ENCODE measurements at places on chromosomes 5 and 9.

DNA sequence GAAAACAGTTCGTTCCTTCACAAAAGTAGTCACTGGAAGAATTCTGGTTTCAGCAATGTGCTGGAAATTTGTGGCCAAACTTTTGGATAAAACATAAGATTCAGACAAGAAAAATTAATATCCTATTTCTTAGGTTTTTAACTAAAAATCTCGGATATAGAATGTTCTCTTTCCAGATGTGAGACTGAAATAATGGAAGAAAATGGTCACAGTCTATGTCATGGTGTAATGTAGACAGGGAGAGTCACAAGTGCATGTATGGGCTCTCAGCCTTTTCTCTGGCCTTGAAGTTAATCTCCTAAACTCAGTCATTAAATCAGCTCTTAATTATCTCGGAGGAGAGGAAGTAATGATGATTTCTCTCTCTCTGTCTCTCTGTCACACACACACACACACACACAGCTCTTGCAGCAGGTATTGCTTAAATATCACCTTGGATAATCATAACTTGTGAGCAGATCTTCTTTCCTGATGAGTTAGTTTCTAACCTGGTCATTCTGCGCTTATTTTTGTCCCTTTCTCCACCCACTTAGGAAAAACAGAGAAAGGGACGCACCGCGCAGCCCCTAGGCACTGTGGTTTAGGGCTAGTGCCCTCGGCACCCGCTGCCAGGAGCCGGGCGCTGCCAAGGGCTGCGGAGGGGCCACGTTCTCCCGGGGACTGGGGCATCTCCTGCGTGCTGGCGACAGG is 672 bp upstream of the ITGA2 start:
- no peak for DNase-seq

DNA sequence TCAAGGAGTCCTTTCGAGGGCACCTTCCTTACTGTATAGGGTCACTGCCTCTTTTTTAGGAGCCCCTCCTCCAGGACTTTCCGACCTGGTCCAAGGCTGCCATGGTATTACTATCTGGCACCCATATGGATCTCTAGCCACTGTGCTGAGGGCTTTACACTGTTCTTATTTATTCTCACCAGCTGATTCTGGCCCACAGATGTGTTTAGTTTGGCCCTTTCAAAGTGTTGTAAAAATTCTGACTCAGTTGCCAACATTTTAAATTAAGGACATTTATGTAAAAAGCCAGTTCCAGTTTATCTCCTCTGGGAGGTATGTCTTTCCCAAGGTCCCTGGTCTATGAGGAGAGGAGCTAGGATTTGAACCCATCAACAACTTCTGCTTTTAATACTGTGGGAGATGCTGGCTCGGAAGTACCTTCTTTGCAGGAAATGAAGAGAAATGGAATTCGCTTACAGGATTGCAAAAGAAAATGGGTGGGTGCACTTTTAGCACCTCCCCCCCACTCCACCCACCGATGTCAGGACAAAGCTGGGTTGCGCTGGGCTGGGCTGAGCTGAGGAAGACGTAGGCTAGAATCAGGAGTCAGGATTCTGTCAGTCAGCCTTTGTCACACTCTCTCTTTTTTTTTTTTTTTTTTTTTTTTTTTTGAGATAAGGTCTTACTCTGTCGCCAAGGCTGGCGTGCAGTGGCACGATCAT is 7.8 kb downstream of the JADE2 start:
- DNase-seq = no peak

GRCh38 chr5:160628619-160628968 is 206.9 kb downstream of the PTTG1 start:
- DNase-seq = no peak

DNA sequence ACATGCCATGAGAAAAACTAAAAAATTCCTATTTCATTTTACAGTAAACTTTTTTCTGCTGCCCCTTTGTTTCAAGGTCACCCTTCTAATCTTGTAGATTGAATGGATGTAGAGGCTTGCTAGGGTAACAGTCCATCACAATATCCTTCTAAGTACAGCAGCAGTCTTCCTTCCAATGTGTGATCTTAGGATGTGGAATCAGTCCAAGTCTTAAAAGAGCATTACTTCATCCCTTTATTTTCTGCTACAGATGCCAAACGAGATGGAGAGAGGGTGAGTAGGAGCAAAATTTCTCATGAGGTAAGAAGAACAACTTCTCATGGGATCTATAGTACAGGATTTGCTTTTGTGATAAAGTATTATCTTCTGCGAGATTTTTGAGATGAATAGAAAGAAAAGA is 704 bp upstream of the IL33 start:
- no peak for DNase-seq

DNA sequence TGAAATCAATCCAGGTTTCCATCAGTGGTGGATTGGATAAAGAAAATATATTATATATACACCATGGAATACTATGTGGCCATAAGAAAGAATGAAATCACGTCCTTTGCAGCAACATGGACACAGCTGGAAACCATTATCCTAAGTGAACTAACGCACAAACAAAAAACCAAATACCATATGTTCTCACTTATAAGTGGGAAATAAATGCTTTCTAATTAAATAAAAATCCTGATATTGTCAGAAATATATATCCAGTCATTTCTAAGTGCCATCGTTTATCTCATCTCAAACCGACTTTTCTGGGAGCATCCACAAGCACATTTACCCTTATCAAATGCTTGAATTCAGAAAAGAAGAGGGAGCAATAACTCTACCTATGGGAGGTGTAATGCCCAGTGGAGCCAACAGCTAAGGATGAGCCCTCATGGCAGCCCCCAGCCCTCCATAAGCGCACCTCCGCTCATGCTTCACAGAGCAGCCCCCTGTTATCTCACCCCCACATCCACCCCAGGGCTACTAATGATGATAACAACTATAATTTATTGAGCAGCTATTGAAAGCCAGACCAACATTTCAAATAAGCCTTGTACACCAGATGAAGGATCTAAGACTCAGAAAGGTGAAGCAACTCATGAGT is 101.7 kb upstream of the SPOCK1 start:
- no peak for DNase-seq

- no peak for DNase-seq
Measured at GRCh38 chr5:42828671-42829070, 17.0 kb upstream of the SELENOP start.

GRCh38 chr5:130727830-130728229 is 437.2 kb downstream of the HINT1 start:
- DNase-seq = no peak

- no peak for DNase-seq
Measured at GRCh38 chr9:91698266-91698665, 251.8 kb downstream of the ROR2 start.

DNA sequence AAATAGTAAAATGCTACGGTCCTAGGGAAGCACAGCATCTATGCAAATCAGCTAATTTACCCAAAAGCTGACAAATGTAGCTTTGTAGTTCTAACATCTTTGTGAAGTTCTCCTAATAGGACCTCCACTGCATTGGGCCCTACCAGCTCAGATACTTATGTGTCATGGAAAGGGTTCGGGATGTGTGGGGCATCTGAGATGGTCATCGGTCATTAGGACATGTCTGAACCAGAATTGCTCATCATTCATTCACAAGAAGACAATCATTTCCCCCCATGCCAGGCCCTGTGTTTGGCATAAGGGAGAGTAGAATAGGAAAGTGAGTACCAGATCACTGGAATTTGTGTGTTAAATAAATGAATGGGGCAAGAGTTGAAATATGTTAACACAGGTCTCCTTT is 35.7 kb downstream of the PWWP2A start:
- no peak for DNase-seq

GRCh38 chr9:6356904-6357303 is 28.7 kb downstream of the TPD52L3 start:
- DNase-seq = no peak

DNA sequence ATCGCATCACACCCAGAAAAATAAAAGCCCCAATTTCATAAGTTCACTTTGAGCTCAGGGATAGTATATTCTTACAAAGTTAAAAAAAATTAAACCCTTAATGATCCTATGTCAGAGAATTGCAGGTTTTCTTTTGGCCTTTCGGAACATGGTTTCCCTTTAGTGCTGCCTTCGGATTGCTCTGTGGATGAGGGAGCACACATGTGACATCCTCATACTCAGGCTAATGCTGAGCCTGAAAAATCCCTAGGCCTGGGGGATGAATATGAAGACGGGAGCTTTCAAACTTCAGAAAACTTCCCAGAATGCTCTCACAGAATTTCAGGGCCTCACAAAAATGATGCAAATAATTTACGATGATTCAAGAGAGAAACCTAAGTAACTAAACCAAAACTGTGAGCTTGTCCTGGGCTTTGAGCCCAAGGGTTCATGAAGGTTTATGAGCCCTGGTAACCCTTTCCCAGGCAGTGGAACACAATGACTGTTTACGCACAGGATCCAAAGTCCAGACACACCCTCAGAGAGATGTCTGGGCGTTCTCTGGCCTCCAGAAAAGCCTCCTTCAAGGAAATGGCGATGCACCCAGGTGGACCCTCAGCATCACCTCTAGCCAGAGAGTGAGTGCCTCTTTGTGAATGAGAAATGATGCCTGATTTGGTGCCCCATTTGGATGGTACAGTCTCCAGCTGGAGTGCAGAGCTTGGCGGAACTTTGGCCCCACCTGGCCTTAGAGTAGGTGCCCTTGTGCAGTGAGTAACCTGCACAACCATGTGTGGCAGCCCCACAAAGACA is 145.4 kb downstream of the ENTREP1 start:
- no peak for DNase-seq

GRCh38 chr9:69822116-69822750 is 1.6 kb downstream of the CFAP95 start:
- DNase-seq = no peak

DNA sequence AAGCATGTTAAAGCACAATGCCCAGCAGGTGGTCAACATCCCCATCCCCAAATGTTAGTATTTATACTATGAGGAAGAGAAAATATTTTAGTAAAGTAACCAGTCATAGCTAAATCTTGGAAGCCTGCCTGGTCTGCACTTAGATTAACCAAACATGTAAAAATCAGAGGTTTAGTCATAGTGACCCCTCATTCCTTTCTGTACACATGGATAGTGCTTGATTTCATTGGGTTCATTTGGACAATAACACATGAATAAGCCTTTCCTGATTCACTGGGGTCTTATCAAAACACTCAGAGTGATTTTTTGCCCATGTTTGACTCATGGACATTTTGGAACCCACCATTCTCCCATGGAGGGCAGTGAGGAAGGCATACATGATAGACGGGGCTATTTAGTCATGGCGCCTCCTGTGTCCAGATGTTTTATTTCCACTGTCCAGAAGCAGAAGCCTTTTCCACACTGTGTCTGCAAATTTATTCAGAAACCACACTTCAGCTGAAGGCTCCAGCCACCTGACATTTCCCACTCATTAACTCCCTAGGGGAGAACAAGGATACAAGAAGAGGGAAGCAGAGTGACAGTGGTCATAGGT is 32.5 kb downstream of the OR1J1 start:
- no peak for DNase-seq

GRCh38 chr9:71121275-71122021 is at the start of gene TRPM3:
Gene TRPM3 (minus strand): TSS chr9:71121621. CDS start chr9:71121354, 267 bp downstream.
- DNase-seq = no peak

All from GM12892 (cell line).